ENCODE measurements at places on chromosomes 2 and 18. TPM values are rescaled to one million over a fixed set of nuclear protein-coding genes. Genes with fewer than 3 reads are reported as not detected.
A peak's percentile ranks its signal among the peaks of the same experiment; 100 is the strongest.

GRCh38 chr2:221097949-221098348, 474.2 kb downstream of the EPHA4 start:
- DNase-seq: no peak

DNA sequence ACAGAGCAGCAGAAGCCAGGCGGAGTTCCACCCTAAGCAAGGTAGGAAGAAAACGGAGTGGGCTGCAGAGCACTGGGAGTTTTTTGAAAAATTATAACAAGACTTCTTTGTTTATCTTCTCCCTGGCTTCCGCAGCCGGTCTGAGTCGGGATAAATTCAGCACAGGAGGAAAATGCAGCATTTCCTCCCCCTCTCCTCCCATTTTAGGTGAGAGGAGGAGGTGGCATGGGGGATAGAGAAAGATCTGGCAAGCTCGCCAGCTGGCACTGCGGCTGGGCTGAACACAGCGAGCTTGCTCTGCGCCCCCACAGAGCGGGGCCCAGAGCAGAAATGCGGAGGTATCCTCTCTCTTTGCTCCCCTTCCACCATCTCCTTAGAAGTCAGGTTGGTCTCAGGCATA, 17.7 kb upstream of the CHRNA1 start:
- DNase-seq: no peak

- no peak for DNase-seq
Measured at GRCh38 chr18:60676815-60677214, 304.2 kb upstream of the MC4R start.

- no peak for DNase-seq
Measured at GRCh38 chr2:12732651-12733050, 15.9 kb downstream of the TRIB2 start.

- no peak for DNase-seq
Measured at GRCh38 chr2:218827701-218828476, 3.7 kb downstream of the PRKAG3 start.

GRCh38 chr2:73827018-73827417, 1.7 kb upstream of the STAMBP start:
- peak; percentile 26 for DNase-seq

DNA sequence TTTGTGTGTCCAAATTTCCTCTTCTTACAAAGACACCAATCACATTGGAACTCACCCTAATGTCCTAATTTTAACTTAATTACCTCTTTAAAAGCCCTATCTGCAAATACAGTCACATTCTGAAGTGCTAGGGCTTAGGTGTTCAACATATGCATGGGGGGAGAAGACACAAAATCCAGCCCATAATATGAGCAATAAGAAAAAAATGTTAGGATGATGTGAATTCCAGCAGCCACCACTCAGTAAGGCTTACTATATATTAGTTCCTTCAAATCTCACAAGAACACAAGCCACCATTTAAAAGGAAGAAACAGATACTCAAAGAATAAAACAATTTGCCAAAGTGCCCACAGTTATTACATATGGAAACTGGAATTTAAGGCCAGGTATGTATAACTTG, 285.7 kb downstream of the EPHA4 start:
- no peak for DNase-seq

GRCh38 chr2:215105607-215106354, 32.6 kb downstream of the ABCA12 start:
- DNase-seq: no peak

DNA sequence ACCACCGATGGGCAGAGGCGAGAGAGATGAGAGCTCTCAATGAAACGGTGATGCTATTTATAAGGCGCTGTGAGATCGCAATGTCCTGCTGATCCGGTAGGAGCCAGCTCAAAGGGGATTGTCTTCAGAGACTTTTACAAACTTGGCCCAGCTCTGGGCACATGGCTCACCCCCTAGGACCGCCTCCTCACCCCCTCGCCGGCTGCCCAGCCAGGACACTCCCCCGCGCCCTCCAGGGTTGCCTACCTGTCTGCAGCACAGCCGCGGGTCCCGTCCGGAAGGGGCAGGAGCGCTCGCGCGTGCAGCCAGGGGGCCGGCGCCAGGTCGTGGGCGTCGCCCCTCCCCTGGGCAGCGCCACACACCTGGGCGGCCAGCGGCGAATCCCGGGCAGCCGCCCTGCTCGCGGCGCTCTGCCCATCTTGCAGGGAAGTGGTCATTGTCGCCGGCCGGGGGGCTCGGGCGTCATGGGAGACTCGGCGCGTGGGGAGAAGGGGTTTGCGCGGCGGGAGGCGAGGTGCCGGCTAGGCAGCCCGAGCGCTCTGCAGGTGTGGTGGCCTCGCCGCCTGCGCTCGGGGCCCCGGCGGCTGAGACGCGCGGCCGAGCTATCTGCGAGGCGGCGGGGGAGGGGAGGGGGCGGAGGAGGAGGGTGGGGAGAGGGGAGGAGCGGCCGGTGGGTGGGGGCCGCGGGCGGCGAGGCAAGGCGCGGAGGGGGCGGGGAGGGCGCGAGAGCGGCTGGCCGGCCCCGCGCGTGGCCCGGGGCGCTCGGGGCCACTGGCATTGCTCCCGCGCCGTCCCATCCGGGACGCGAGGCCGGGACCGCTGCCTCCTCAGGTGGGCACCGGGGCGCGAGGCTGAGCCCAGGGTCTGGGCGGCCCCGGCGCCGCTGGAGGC, at the start of gene GRB14:
Gene GRB14 (minus strand): TSS at position 610 of the 891 bp plus-strand sequence. CDS start 173 bp downstream, at position 437.
- no peak for DNase-seq

DNA sequence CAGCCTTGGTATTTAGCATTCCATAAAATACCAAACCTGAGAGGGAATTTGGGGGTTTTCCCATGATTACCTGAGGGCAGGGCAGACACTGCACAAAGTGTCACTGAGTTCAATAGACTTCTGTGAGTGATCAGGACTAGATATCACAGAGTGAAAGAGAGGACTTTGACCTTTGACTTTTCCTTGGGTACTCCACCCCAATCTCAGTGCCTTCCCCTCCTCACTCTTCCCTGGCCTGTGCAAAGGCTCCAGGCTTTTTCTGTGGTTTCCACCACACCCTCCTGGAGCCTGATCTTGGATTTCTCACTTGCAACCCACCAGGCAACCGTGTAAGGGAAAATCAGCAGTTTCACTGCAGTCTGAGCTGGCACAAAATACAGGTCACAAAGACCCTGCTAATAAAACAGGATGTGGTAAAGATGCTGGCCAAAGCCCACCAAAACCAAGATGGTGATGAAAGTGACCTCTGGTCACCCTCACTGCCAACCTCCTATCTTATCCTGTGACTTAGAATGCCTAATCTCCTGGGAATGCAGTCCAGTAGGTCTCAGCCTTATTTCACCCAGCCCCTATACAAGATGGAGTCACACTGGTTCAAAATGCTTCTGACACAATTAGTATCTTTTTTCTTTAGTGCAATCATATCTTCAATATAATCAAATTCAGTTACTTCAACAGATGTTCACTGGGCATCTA, 64.0 kb downstream of the BOD1L2 start:
- no peak for DNase-seq

- DNase-seq: no peak
Measured at GRCh38 chr2:35831385-35831784, 524.2 kb upstream of the CRIM1 start.

GRCh38 chr18:76161983-76162382, 333.1 kb downstream of the ZNF516 start:
- DNase-seq: no peak

GRCh38 chr18:49910019-49910418, 96.7 kb upstream of the ACAA2 start:
- no peak for DNase-seq

- DNase-seq: no peak
Measured at GRCh38 chr18:75592527-75592926, 165.0 kb upstream of the SMIM21 start.

GRCh38 chr2:44075541-44075940, 79.8 kb upstream of the LRPPRC start:
- no peak for DNase-seq

DNA sequence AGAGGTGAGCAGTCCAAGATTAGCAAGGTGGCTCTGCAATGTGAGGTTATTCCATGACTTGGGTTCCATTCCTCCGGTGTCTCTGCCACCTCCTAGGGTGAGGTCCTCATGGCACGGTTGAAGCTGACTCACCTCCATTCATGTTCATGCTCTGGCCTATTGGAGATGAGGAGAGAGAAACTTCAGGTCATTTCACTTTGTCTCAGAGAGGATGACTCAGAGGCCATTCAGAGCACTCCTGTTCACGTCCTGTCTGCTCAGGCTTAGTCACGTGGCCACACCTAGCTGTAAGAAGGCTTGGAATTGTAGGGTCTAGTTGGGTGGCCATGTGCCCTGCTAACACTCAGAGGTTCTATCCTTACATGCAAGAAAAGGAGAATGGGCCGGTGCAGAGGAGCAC, 67.5 kb upstream of the MBOAT2 start:
- peak; percentile 44 for DNase-seq

DNA sequence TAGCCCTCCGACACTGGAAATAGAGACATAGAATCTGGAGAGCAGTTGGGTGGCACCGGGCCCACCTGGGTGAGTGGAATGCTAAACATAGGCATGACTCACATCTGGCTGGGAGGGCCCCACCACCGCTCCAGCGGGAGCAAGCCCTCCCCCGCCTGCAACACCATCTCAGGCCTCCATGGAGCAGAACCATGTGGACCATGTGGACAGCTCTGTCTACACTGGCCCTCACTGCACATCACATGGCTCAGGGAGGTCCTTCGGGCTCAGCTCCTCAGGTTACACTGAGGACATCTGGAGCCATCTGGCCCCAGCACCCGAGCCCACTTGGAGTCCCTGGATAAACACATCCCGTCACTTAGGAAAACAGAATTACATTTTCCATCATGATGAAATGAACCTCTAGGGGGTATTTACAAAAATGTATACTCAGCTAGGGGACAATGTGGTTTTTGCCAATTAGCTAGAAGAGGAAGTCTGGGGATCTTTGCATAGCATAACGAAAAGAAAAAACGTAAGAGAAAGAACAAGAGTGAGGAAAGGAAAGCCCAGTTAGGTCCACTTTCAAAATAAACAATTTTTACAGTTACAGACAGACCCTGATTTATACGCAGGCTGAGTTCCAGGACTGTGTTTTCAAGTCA, 30.7 kb upstream of the MLPH start:
- DNase-seq: no peak

DNA sequence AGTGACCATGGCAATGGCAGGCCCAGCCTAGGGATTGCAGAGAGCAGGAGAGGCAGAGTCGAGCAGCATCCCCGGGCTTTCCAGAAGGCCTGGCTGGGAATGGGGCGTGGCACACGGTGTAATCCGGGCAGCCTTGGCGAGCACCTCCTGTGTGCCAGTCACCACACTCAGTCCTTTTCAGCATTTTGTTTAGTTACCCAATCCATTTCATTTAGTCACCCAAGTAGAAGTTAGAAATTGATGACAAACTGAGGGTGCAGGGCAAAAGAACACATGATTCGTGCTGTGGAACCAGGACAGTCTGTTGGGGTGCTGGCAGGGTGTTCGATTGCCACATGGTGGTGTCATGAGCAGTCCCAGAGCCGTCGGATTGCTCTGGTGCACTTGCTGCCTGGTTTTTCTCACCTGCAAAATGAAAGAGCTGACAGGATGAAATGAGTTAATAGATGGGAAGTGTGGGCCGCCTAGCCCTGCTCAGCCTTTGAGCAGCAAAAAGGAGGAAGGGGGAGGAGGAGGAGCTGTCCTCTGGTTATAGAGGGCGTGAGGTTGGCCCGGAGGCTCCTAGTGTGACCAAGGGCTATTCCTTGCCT, 299.4 kb downstream of the AGAP1 start:
- no peak for DNase-seq

DNA sequence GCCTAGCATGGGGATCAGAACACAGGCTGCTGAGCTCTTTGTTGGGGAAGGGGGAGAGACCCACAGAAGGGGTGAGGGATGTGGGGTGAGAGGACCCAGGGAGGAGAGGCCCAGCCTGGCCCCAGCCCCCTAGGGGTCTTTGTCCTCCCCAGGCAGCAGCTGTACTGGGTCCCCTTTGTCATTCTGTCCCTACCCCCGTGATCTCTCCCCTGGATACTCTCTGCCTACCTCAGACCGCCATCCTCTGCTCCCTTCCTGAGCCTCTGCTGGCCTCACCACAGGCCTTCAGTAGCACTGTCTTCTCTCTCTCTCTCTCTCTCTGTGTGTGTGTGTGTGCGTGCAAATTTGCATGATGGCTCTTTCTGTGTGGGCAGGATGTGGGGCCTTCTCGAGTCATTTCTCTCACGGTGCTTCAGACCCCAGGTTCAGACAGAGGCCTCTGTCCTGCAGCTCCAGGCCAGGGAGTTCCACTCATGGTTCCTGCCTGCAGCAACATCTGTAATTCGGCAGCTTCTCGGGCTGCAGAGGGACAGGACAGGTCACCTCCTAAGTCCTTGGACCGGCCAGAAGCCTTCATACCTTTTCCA, 1.4 kb downstream of the PSD4 start:
- DNase-seq: no peak

- DNase-seq: no peak
Measured at GRCh38 chr18:28657961-28658360, 481.0 kb upstream of the CDH2 start.

- DNase-seq: peak; percentile 19
Measured at GRCh38 chr2:71548646-71549425, 95.5 kb downstream of the DYSF start.

GRCh38 chr2:196218106-196218505, 46.7 kb upstream of the STK17B start:
- no peak for DNase-seq

- no peak for DNase-seq
Measured at GRCh38 chr2:11773747-11774525, 27.5 kb downstream of the LPIN1 start.

DNA sequence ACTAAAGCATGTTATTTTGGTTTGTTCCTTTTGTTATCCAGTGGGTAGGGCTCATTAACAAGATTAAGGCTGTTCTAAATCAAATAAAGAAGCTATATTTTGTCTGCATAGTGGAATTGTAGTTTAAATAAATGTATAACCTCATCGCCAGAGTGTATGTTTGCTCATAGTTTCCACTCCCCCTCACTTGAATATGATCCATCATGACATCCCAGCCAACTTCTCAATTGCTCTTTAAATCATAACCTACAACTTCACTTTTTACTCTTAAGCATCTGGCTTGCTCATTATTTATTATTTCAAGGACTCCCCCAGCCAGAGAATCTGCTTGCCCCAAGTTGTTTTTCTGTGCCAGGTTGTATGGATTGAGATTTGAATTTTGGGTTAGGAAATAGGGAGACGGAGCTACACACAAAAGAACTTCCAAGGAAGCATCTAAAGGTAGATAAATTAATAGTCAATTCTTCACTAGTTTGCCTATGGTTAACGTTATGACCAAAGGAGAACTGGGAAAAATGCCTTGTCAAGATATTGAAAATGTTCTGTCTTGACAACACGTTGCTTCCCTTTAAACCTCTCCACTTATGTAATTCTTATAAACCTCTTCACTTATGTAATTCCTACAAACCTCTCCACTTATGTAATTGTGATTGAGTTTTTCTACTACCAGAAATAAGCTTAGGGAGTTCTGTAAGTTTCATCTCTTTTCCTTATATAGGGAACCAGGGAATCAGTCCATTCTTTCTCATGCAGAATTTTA, 55.4 kb upstream of the UPP2 start:
- no peak for DNase-seq

GRCh38 chr2:216793386-216793785, 66.5 kb downstream of the TNP1 start:
- no peak for DNase-seq

GRCh38 chr2:64779117-64779690, 125.5 kb upstream of the SERTAD2 start:
- peak; percentile 12 for DNase-seq

The ZRANB3 gene
- total RNA-seq: 16.5 TPM

The POMC gene
- total RNA-seq: not detected

The MYL12A gene
- total RNA-seq: 644 TPM

The GREB1 gene
- total RNA-seq: 2.4 TPM

The EGR4 gene
- not detected for total RNA-seq

The SULT1C2 gene
- not detected for total RNA-seq

The SPDYA gene
- total RNA-seq: 0.23 TPM

The SLC25A52 gene
- not detected for total RNA-seq

Data from NCI-H460 (cell line).